Small intestine (tissue), 16 donors: ENCODE measurements at places on chromosomes 2 and 18.

DNA sequence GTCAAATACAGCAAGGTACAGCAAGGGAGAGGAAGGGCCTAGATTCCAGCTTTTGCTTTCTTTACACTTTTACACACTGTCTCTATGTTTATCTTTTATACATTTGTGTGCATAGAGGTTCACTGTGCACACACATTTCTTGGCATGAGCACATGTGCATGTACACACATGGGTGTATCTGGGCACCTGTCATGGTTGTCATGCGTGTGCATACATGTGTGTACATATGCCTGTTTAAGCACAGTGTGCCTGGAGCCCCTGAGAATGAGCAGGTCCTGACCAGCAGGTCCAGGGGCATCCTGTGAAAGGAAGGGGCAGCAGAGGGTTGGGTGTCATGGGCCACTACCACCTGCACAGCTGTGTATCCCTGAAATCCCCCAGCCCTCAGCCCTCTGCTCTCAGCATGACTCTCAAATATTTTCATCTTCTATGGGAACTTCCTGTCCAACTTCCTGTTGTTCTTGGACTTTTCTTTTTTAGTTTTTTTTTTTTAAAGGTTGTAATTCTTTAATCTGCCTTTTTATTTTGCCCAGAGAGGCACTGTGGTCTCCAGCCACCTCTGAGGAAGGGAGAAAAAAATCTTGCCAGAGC is 97.0 kb upstream of the EPAS1 start:
- no peak for DNase-seq
- no peaks in the 10 kb centered on the region for H3K4me1 ChIP-seq
- H3K4me3 ChIP-seq: no peak overlapping the region
- H3K36me3 ChIP-seq: no peaks in the 10 kb centered on the region

- DNase-seq: no peak
- no peak overlapping the region for H3K4me3 ChIP-seq
- H3K36me3 ChIP-seq: no peaks in the 10 kb centered on the region
- H3K27me3 ChIP-seq: no peaks in the 10 kb centered on the region
These were observed 325.9 kb downstream of the FSIP2 start for GRCh38 chr2:186064507-186064906.

DNA sequence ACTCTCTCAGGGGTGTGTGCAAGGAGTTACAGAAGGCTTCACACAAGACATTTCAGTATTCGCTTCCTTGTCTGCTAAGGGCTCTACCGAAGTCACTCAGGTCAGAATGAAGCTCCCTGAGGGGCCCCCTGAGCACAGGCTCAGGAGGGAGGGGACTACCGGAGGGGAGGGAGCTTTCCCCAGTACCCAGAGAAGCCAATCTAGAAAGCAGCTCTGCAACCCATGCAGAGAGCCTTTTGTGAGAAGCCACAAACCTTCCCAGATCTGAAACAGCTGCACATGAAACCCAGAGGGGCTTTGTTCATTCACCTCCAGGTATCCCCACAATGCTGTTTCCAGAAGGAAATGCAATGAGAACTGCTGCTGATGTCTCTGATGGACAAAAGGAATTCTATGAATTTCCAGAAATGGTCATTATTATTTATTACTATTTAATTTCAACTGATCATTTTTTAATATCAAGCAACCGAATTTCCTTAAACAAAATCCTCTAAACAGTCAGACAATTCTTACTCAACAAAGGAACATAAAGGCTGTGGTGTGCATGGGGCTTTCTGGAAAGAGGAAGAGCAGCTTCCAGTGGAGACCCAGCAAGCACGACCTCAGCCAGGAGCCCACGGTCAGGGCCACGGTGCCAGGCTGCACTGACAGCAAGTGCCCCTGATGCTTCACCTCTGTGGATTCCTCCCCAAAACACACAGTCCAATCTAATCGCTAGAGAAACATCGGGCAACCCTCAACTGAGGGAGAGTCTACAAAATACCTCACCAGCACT is 42.0 kb downstream of the NDUFA10 start:
- no peaks in the 10 kb centered on the region for H3K27me3 ChIP-seq

DNA sequence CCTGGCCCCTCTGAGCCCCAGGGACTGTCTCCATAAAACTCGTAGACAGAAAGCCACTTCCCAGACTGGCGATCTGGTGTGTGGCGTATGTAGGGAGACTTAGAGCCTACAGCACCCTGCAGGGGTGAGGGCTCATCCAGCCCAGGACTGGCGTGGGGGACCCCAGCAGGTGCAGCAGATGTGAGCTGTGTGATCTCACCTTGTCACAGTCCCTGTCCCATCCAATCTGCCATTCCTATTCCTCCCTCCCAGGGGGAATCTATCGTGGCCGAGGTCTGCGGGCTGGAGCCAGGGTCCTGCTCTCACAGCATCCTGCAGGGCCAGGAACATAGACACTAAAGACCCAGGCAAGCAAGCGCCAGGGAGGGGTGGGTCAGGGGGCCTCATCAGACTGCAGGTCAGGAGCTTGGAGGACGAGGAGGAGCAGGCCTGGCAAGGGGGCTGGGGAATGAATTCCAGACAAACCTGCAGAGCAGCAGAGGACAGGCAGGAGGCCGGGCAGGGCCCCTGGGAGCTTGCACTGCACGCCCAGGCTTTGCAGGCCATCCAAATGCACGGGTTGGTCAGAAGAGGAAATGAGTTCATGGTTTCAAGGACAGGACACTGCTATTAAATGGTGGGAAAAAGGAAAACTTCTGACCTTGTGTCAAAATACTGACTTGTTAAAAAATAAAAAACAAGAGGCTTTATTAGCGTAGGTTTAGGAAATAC is 32.5 kb downstream of the HS6ST1 start:
- no peaks in the 10 kb centered on the region for H3K4me1 ChIP-seq
- H3K27ac ChIP-seq: no peak overlapping the region
- H3K27me3 ChIP-seq: no peaks in the 10 kb centered on the region
- no peak overlapping the region for H3K4me3 ChIP-seq
- no peak for DNase-seq
- H3K36me3 ChIP-seq: no peaks in the 10 kb centered on the region

DNA sequence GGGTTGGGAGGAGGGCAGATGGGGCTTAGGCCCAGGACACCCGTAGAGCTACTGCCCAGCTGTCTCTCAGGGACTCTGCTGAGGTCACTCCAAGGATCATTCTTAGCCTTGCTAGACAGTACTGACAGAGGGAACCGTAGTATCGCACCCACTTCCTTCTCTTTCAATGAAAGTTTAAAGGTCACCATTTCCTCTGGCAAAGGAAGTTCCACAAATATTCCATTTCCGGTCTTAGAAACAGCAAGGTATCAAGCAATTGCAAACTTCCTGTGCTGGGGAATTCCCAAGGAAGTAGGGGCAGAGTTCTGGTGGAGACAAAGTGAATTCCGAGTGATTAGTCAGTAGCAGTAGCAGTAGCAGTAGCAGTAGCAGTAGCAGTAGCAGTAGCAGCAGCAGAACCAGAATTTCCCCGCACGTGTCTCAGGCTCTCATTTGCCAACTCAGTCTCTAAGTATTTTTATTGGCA is 24.7 kb downstream of the IL1B start:
- peak overlapping the region; percentile 58 for H3K27ac ChIP-seq
- DNase-seq: peak; percentile 70

GRCh38 chr2:75342504-75343175 is 143.3 kb upstream of the TACR1 start:
- DNase-seq: no peak
- H3K27ac ChIP-seq: no peak overlapping the region
- no peaks in the 10 kb centered on the region for H3K4me1 ChIP-seq
- H3K4me3 ChIP-seq: no peak overlapping the region

- H3K4me3 ChIP-seq: no peak overlapping the region
- H3K4me1 ChIP-seq: peaks cover 7% of the 10 kb centered on the region
- peak; percentile 20 for DNase-seq
- no peaks in the 10 kb centered on the region for H3K27me3 ChIP-seq
- no peaks in the 10 kb centered on the region for H3K36me3 ChIP-seq
These were observed 163.4 kb downstream of the BCL2 start for GRCh38 chr18:63155910-63156773.
